NCI-H510A treated with DMSO at 0.1 percent for 48 hours (cell line): ENCODE measurements at places on chromosomes 7 and 10.

DNA sequence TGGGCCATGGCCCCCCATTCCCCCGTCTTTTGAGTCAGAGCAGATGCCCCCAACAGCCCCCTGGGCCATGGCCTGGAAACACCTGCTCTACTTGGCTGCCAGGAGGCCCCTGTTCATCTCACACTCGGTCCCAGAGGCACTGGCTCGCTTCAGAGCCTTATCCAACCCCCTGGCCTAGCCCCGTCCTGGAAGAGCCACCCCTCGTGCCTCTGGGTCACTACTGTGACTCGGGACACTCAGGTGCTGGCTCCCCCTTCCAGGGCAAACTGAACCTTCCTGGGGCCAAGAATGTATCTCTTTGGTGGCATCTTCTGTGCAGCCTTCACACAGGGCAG is 7.0 kb downstream of the POLR2J start:
- DNase-seq, result no peak

DNA sequence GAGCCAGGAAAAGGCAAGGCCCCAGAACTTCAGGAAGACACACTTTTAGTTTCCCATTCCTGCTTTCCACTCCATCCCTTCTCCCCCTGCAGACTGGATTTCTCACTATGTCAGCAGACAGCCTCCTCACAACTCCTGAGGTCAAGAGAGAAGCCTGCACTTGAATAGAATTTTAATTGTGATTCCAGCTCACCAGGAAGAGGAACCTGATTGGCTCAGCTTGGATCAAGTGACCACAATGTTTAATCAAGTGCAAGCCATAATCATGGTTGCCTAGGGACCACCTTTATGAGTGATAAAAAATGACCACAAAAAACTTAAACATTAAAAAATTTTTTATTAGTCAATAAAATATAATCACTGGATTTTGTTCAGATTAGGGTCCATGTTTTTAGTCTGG is 244.7 kb upstream of the RHOBTB1 start:
- DNase-seq, result no peak

GRCh38 chr10:52649511-52649910 is 123.1 kb downstream of the MBL2 start:
- DNase-seq, result no peak

DNA sequence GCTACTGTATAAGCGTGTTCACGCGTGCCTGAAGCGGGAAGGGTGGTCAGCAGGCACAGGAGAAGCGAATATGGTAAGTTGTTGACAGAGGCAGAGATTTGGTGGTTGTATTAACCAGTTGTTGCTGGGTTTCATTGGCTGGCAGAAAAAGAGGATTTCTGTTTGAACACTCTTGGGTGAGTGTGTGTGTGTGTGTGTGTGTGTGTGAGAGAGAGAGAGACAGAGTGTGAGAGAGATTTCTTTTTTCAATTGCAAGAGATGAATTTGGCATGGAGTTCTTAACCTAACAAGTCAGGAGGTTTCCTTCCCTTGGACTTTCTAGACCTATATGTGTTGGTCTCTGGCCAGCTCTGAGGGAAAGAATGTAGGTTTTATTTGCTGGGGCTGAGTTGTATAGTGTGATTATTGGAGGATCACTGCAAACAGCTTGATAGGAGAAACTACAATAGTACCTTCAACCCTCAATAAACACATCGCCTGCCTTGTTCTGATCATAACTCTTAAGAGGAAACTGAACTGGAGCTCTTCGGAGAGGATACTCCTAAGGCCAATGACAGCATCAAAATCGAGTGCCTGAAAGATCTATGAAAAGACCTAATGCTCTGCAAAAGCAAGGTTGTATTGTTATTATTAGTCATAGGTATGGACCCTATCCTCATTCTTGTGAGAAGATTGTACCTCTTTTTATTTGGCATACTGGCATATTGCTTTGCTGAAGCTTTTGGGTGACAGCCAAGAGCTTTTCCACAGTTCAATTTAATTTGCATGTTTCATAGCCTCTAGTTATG is 1.2 kb downstream of the MCU start:
- peak; percentile 16 for DNase-seq

DNA sequence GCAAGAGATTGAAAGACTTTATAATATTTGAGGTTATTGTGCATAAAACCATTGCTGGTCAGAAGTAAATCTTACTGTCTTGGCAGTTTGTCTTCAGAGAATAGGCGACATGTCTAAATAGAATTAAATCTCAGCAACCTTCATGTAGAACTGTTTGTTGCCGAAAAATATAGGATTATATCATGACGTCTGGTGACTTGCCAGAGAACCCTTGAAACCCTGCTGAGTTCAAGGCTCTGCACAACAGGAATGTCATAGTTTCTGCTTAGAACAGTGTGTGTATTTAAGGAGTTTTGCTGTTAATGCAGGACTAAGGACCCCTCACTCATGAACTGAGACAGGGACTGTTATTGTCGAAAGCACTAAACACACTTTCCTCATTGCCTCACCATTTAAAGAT is 206.4 kb upstream of the ETV1 start:
- no peak for DNase-seq

DNA sequence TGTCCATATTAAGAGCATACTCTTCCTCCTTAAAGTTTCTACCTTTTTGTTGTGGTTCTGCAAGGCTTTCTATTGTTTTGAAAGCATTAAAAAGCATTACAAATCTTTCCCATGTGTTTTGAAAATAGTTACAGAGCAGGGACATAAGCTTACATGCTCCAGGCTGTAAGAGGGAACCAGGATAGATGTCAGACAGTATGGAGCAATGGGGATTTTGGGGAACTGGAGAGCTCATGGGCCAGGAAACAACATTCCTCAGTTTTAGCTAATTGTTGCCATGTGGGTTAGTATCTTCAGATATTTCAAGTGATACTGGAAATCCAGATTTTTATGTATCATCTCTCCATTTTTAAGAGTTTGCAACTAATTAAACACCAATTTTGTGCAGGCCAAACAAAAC is 3.5 kb downstream of the MDFIC start:
- no peak for DNase-seq

DNA sequence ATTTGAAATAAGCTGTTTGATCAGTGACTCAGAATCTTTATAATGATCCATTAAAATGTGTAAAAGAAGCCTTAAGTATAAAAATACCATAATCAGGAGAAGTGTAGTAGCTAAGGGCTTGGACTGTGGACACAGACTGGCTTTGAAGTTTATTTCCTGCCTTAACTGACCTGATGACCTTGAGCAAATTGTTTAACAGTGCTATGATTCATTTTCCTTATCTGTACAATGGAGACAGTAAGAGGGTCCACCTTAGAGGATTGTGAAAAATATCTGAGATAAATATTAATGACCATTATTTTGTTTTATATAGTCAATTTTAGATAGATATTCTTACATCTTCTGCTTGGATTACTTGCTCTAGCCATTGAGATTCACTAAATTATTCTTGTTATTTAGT is 13.3 kb upstream of the RPA3 start:
- DNase-seq, result no peak

GRCh38 chr7:29835718-29836117 is 29.4 kb downstream of the WIPF3 start:
- no peak for DNase-seq

DNA sequence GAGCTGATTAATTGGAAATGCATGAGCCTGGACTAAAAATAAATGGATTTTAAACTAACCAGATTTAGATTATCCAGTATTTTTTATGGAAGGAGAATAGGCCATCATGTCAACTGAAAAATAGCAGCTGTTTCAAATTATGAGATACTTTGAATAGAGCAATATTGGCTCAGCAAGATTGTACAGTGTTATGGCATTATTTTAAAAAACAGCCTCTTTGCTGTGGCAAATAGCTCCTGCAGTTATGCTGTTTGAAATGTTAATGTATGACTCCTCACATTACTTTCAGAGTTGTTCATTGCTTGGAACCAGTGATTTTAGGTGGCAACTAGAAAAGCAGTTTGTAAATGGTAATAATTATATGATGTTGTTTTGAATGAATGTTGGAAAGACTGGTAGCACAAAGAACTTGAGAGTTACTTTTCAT is 244.5 kb downstream of the KIAA1217 start:
- no peak for DNase-seq

GRCh38 chr10:96369890-96370583 is 11.2 kb upstream of the OPALIN start:
- DNase-seq, result no peak

GRCh38 chr10:113303544-113304146 is 249.2 kb upstream of the HABP2 start:
- no peak for DNase-seq

- no peak for DNase-seq
Measured at GRCh38 chr10:43110338-43111071, 27.7 kb upstream of the CSGALNACT2 start.

DNA sequence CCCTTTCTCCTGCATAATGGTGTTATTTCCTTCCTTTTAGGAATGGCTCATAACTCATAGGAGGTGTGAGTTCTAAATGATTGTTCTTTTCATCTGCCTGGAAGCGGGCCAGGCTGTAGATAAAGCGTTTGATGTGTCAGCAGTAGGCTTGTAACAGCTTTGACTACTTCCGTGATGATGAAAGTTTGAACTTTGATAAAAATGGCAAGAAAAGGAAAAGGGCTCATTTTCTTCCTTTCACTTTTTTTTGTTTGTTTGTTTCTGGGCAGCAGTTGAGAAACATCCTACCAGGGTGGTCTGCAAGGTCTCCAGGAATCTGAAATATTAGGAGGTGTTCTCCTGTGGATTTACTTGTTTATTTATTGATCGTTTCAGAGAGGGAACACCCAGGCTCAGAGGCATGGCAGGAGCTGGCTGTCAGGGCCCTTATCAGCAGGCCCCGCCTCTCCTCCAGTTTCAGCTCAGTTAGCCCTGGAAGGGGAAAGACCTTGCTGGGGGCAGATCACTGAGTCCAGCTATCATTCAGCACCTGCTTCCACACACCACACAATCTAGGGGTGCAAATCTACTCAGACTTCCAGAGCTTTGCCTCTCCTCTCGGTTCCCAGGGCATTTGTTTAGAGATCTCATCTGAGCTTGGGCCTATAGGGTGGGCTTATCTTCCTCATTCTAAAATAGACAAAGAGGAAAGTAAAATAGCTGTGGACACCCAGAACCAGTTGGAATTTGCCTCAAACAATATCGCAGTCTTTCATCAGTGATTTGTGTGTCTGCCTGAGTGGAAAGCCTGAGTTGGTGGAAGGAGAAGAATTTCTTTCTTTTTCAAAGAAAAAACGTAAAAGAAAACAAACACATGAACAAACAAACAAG is 130.9 kb downstream of the BMPER start:
- peak; percentile 10 for DNase-seq

- no peak for DNase-seq
Measured at GRCh38 chr7:30988351-30989005, 24.7 kb downstream of the GHRHR start.

DNA sequence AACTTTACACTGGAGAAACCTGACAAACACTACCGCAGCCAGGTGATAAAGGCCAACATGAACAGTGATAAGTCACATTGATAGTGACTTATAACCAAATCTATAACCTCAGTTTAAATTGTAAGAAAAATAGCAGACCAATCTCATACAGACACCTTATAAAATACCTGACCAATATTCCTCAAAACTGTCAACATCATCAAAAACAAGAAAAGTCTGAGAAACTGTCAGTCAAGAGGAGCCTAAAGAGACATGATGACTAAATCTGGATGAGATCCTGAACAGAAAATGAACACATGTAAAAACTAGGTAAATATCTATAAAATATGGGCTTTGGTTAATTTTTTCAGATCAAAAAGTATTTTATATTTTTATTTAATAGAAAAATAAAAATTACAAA is 233.3 kb downstream of the HPSE2 start:
- no peak for DNase-seq

DNA sequence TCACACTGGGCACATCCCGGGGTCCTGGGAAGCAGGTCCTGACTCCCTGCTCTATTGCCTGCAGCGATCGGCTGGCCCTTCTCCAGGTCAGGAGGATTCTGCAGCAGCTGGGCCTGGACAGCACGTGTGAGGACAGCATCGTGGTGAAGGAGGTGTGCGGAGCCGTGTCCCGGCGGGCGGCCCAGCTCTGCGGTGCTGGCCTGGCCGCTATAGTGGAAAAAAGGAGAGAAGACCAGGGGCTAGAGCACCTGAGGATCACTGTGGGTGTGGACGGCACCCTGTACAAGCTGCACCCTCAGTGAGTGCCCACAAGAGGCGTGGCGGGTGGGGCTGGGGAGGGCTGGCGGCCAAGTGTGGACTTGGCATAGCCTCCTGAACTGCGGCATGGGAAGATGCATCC is 12.8 kb upstream of the HK1 start:
- DNase-seq, result no peak

DNA sequence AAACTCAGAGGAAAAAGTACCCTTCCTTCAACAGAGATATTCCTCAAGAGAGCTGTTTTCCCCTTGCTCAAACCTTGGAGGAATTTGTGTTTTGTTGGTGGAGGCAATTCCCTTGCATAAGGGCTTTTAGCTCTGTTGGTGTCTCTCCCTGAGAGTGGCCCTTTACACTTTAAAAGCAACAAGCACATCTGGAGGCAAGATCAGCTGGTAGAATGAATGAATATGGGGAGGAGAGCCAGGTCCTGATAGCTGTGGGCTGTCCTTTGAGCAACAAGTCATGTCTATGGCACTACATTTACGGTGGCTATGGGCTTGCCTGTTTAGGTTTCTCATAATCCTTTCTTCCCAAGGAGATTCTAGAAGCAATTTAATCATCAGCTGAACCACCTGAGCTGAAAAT is 384.0 kb downstream of the SORCS3 start:
- DNase-seq, result no peak

DNA sequence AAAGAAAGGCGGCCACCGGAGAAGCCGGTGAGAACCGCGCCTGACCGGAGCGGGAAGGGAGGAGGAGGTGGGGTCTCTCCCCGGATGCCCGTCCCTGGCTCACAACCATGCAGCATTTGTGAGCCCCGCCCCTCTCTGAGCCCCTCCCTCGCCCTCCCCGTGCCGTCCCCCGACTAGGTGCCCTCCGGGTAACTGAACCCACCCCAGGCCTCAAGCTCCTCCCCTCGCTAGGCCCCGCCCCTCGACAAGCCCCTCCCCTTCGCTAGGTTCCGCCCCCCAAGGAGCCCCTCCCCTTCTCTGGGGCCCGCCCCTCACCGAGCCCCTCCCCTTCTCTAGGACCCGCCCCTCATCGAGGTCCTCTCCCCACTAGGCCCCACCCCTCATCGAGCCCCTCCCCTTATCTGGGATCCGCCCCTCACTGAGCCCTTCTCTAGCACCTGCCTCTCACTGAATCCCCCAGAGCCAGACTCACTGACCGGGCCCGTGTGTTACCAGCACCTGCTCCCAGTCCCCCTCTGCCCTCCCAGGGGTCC is 42.2 kb upstream of the HSPB1 start:
- DNase-seq, result no peak

GRCh38 chr10:128152741-128153580 is 26.7 kb upstream of the MKI67 start:
- DNase-seq, result no peak

DNA sequence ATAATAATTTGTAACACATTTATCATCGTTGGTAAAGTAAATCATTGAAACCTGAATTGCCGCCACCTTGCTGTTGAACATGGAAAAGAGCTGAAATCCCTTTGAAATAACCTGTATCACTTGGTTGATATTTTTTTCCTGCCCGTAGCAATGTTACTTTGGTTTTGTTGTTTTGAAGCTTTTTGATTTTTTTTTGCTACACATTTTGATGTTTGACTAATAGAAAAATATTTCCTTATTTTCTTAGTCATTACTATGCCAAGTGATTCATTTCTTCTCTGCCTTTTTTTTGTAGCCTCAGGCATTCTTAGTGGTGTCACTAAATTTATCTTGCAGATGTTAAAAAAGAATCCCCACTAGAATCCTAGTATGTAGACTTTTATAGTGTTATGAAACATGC is 235.1 kb upstream of the MEOX2 start:
- no peak for DNase-seq

GRCh38 chr7:67773081-67773480 is 776.4 kb downstream of the TYW1 start:
- no peak for DNase-seq
